NCI-H1694 (cell line): ENCODE measurements at places on chromosomes 5 and 9.

- peak; percentile 94 for DNase-seq
Observed at GRCh38 chr9:79256691-79257213, 315.0 kb upstream of the TLE4 start.

- DNase-seq: no peak
Observed at GRCh38 chr5:141641634-141642267, 5.0 kb downstream of the RELL2 start.

GRCh38 chr5:96702503-96703383, 40.6 kb downstream of the CAST start:
- DNase-seq: peak; percentile 37

GRCh38 chr9:125963932-125964331, 216.8 kb downstream of the PBX3 start:
- DNase-seq: no peak

DNA sequence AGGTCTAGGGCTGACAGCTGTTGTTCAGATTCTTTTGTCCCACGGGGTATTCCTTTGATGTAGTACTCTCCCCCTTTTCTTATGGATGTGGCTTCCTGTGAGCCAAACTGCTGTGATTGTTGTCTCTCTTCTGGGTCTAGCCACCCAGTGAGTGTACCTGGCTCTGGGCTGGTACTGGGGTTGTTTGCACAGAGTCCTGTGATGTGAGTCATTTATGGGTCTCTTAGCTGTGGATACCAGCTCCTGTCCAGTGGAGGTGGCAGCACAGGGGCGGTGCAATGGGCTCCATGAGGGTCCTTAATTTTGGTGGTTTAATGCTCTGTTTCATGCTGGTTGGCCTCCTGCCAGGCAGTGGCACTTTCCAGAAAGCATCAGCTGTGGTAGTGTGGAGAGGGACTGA, 161.3 kb downstream of the CAVIN4 start:
- DNase-seq: no peak

GRCh38 chr5:157554179-157555036, 21.2 kb downstream of the ADAM19 start:
- DNase-seq: no peak

DNA sequence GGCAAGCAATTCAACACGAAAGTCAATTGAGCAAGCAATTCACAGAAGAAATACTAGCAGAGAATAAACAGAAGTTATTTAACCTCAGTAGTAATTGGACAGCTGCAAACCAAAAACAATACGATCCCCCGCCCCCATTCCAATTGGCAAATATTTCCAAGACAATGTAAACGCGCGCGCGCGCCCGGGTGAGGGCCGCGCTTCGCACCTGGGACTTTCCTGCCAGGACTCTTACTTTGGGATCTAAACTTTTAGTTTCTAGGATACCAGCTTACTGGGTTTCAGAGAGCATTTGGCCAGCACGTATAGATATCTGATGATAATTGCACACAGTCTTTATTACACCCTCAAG, 8.6 kb downstream of the RUFY1 start:
- no peak for DNase-seq

- DNase-seq: no peak
Observed at GRCh38 chr9:26142631-26143030, 464.4 kb upstream of the TUSC1 start.

- no peak for DNase-seq
Observed at GRCh38 chr9:2778816-2779215, 61.5 kb downstream of the KCNV2 start.

DNA sequence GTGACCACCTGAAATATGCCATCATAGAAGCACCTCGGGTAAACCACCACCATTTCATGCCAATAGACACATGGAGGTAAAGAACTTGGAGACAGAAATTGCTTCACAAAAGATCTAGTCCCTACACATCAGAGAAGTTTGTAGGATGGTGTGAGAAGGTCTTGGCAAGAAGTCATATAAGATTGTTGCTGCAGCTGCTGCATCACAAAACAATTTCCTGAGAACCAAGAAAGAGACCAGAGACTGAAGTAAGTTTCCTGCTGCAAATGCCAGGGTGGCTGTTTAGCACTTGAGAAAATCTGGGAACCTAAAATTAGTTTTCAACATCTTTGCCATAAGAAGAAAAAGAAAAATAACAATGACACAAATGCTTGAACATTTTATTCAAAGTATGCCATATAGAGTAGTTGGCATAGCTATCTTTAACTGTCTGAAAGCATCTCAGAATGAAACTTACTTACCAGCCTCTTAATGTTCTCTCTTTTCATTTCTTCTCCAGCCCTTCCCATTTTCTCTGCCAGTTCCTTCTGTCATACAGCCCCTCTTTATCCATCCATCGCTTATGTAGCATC, 114.3 kb downstream of the KCTD16 start:
- no peak for DNase-seq

- no peak for DNase-seq
Observed at GRCh38 chr9:116549786-116550660, 137.1 kb upstream of the TRIM32 start.

DNA sequence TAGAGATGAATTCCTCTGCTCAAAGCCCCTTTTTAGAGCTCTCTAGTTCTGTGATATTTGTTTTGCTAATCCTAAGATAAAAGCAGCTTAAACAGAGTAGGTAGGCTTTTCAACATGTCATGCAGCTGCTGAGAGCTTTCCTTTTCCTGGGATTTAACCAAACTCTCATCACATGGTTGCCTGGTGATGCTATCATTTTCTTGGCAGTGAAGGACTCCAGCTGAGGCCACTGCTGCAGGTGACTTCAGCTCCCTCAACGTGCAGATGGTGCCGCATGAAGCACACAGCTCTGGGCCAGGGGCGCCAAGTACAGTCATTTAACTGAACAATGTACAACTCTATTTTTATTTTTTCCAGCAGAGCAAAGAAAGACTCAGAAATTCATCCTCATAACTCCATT, 42.2 kb downstream of the SECISBP2 start:
- DNase-seq: peak; percentile 39

- DNase-seq: no peak
Observed at GRCh38 chr9:14560194-14560593, 133.0 kb downstream of the ZDHHC21 start.

- no peak for DNase-seq
Observed at GRCh38 chr5:5570646-5571045, 148.2 kb downstream of the ICE1 start.

DNA sequence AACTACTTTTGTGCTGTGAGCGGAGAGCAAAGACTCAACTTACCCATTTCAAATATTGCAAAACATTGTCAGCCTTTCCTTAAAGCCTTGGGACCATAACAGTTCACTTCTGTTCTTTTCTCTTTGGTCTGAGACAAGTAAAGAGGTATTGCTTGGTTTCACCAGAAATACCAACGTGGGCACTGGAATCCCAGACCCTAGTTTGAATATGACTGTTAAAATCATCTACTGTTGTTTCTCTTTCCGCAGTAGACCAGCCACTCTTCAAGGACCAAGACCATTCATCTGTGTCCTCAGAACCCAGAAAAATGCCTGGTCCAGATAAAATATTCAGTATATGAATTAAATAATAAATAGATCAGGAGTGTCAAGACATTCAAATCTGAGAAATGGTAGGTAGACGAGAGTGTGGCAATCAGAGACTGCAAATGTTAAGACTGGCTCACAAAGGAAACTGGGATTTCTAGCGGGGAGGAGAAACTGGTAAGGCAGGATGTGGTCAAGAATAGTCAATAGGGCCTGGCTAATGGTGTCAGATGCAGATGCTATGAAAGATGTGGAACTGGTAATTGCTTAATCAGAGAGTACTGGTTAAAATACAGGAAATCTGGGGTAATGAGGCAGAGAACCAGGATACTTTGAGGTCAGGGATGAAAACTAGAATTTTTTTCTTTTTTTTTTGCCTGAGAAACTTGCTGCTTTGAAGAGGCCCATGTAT, 82.1 kb upstream of the IL33 start:
- DNase-seq: no peak
